ENCODE measurements at places on chromosomes 13 and 19.

- DNase-seq: no peak
These were observed 12.4 kb downstream of the TMEM272 start for GRCh38 chr13:51832471-51833152.

DNA sequence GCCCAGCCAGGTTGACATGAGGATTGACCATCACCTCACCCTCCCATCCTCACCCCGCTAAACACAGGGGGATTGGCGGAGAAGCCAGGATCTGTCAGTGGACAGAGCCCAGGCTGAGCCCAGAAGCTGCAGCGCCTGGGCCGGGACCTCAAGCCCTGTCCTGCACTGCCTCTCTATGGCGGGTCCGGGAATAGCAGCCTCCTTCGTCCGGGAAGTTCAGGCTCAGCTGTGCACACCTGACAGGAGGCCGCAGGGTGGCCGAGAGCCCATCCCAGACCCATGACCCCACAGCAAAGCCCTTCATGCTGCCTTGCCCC lies 67.8 kb downstream of the SPACA7 start:
- no peak for DNase-seq

GRCh38 chr19:44707794-44708193 lies 8.8 kb downstream of the CEACAM16 start:
- no peak for DNase-seq

DNA sequence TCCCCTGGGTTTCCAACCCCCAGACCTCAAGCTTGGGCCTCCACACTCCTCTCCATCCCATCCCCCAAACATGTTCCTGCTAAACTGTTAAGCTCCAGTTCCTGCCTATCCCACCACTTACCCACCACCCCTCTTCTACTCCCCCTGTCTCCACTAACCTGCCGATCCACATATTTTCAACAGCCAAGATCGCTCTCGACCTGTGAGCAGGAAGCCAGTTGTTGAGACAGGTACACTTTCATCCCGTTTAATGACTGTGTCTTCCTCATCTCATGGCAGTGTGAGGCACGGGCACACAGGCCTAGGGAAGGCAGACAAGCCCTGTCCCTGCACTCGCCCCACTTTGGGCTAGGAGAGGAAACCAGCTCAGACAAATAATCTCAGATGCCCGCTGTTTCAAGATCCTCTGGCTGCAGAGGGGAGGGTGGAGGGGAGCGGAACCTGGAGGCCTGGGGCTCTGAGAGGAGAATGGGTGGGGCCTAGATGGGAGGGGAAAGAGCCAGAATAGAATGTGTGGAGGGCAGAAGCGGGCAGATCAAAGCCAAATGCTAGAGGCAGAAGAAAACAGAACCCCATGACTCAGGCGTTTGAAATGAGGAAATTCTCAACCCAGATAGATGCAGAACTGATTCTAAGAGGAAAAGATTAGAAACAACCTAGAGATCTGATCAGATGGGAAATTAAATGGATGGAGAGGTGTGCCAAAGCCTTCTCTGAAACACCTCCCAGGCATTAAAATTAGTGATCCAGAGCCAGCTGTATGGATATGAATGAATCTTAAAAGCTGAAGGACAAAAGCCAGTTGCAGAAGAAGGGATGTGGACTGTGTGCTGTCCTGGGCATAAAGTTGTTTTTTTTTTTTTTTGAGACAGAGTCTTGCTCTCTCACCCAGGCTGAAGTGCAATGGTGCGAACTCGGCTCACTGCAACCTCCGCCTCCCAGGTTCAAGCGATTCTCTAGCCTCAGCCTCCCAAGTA lies 16.9 kb upstream of the CYP2S1 start:
- DNase-seq: peak; percentile 53

DNA sequence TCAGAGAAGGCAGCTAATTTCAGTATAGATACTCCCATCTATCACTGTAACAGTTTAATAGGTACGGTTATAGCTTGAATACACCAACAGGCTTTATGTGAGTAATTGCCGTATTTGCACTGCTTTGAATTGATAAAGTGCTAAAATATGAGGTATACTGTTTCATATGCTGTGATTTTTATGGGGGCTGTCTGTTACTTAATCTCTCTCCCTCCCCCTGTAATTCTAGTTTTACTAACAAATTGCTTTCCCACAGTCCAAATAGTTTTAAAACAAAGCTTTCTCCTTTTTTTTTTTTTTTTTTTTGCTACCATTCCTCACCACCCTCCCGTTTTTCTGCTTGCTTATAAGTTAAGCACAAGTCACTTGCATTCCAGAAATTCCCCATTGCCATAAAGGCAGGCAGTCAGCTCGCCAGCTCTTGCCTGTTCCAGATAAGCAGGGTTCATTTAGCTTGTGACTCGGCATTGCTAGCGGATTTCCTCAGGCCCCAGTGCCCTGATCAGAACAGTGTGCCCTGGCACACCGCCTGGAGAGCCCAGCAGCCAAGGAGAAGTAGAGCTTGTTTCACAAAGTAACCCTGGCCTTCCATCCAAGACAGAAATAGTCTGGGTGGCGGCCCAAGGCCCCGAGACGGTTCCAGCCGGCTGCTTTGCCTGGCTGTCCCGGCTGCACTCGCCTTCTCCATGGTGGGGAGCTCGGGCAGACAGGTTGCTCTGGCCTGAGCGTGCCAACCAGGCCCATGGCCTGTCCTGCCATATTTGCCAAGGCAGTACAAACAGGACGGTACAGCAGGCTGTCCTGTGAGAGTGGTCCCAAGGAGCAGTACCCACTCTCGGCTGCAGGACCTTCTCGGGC lies 43.5 kb upstream of the NPAS1 start:
- DNase-seq: peak; percentile 82

DNA sequence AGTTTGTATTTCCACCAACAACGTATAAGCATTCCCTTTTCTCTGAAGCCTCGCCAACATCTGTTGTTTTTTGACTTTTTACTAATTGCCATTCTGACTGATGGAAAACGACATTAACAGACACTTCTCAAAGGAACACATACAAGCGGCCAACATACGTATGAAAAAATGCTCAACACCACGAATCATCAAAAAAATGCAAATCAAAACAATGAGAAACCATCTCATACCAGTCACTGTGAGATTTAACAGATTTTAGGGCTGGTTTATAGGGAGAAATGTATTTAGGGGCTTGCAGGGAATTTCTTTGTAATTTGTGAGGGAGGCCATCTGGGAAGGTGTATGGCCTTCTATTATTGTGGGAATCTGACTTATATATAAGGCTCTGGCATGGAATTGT lies 2.8 kb upstream of the DZIP1 start:
- no peak for DNase-seq

GRCh38 chr13:38542601-38543000 lies 144.3 kb upstream of the FREM2 start:
- peak; percentile 26 for DNase-seq

- DNase-seq: no peak
These were observed 251.4 kb downstream of the VWA8 start for GRCh38 chr13:41709511-41709910.

DNA sequence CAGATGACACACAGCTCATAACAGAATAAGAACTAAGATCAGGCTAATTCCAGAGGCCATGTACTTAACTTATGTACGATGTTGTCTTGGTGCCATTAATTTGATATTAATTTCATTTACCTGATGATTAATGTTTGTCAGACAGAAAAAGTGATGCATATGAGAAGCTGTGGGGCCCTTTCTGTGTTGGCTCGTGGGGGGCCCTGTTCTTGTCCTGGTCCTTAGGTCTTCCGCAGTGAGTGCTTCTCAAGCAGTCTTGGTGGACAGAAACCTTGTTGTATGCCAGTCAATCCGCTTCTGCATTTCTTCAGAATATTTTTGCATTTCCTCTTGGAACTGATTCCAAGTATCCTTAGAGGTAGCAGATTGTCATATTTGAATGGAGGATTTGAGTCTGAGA lies 20.2 kb downstream of the SAFB start:
- no peak for DNase-seq

GRCh38 chr13:113428469-113428865 lies 24.8 kb downstream of the ADPRHL1 start:
- DNase-seq: no peak

- DNase-seq: no peak
These were observed 900.1 kb downstream of the PCDH9 start for GRCh38 chr13:66329988-66330451.

DNA sequence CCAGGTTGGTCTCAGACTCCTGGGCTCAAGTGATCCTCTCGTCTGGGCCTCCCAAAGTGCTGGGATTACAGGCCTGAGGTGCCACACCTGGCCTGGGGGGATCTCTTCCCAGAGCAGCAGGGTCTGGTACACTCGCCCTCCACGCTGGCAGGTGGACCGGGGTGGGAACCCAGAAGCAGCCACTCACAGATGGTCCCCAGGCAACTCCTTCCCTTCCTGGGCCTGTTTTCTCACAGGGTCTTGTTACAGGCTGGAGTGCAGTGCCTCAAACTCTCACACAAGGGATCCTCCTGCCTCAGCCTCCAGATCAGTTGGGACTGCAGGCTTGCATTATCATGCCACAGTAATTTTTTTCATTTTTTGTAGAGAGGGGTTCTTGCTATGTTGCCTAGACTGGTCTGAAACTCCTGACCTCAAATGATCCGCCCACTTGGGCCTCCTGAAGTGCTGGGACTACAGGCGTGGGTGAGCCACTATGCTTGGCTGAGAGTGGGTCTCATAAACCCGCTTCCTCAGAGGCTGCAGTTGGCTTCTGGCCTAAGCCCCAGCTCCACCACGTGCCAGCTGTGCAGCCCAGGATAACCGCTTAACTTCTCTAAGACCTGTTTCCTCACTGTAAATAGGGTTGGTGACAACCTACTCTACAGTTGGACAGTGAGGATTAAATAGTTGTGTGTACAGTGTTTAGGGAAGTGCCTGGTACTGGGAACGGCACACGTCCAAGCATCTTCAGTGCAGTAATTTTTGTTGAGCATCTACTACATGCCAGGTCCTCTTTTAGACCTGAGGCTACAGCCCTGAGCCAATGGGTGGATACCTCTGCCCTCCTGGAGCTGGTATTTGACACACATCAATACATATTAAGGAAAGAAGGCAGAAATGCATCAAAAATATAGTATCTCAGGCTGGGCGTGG lies 871 bp upstream of the CCER2 start:
- no peak for DNase-seq

DNA sequence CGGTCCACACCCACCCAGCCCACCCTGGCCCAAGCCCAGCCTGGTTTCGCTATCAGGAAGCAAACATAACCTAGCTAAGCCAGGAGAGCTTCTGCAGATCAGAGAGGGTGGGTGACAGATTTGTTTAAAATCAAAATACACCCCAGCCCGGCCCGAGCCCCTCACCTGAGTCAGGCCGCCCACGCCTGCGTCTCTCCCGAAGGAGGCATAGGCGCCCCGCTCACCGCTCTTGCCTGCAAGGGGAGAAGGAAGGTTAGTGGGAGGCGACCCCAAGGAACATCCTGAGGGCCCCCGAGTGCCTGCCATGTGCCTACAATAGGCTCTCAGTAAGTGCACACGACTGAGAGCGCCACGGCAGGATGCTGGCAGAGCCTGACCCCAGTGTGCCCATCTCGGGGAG lies 21.9 kb upstream of the UQCR11 start:
- no peak for DNase-seq

DNA sequence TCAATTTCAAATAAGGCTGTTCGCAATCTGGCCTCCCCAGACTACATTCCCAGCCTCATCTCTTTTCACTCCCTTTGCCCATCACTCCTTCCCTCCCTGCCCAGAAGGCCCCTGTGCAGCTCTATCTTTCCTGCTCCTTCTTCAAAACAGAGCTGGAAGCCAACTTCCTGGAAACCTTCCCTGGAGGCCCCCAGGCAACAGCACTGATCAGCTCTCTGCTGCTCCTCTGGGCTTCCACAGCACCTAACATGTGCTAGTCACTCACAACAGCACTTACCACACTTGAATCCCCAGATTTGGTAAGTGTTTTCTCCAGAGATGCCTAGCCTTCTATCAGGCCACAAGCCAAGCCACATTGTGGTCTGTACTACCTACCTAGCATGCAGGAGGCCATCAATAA lies 9.5 kb downstream of the SMAD9 start:
- no peak for DNase-seq

GRCh38 chr13:113357529-113357928 lies 6.4 kb downstream of the GRTP1 start:
- peak; percentile 11 for DNase-seq

DNA sequence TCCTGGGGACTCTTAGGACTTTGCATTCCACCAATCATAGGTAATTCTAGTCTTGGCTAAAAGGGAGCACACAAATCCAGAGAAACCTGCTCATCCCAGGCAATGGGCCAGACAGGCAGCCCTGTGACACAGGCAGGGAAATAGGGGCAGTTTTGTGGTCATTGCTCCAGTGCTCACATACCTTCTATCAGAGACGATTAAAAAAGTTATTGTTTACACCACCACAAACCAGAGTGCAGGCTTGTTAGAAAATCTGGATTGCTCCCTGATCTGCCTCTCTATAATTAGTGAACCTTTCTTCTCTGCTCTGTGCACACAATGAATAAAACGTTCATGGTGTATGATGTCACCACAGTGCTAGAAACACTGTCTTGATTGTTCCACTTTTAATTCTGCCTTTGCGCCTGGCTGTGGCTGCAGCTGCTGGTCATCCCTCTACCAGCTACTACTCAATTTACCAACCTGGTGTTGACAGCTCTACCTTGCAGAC lies 121.6 kb upstream of the SPATA13 start:
- DNase-seq: no peak

- DNase-seq: no peak
These were observed at the start of gene RASL11A for GRCh38 chr13:27270594-27271520. Gene RASL11A (plus strand): TSS chr13:27270830. CDS start chr13:27270945, 115 bp downstream.

DNA sequence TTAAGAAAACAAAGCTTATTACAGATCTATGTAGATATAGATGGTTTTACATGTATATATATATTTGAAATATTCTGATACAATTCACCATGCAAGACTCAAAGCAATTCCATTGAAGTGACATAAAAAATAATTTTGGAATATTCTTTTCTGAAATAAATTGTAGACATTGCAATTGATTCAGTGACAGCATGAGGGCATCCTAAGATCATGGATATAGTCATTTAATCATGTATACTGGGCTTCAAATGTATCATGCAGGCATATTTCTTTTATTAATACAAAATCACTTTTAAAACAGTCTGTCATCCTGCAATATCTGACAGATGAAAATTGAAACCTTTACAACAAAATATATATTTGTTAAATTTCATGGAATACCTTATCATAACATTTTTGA lies 286.7 kb upstream of the SLITRK6 start:
- DNase-seq: no peak

DNA sequence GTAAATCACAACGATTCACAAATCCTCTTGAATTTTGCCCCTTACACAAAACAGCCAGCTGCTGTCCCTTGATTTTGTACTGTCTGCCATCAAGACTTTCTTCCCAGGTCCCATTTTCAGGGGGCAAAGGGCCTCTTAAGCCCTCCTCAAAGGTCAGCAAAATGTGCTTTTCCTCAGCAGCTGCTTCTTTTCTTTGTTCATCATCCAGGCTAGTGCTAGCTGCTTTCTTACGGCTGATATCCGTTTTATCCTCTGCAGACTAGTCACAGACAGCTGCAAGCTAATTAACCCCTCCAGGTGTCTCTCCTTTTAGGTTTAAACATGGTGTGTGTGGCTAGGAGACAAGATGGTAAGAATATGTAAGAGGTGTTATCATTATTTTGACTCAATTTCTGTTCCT lies 90.9 kb downstream of the NALCN start:
- no peak for DNase-seq

Data from HS-5 (cell line).